NCI-H1105 treated with DMSO at 0.1 percent for 48 hours (cell line): ENCODE measurements at places on chromosomes 7 and 10.

GRCh38 chr7:128151635-128152034 is 89.4 kb upstream of the LEP start:
- DNase-seq: no peak

- no peak for DNase-seq
These were observed 72.3 kb upstream of the SP8 start for GRCh38 chr7:20858951-20859350.

DNA sequence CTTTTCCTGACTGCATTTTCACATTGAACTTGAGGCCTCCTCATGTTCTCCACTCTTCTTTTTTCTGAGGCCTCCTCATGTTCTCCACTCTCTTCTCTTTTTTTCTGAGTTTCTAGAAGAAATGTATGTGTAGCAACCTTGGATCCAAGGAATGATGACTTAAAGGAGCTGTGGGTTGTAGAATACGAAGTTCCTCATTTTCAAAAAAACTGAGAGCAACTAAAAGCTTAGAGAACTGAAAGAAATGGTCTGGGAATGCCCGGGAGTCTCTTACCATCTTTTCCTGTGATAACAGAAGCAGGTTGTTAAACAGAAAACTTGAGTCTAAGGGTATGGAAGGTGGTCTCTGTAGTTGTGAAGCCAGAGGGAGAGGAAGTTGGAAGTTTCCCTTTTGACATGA is 32.8 kb downstream of the MRPS33 start:
- no peak for DNase-seq

DNA sequence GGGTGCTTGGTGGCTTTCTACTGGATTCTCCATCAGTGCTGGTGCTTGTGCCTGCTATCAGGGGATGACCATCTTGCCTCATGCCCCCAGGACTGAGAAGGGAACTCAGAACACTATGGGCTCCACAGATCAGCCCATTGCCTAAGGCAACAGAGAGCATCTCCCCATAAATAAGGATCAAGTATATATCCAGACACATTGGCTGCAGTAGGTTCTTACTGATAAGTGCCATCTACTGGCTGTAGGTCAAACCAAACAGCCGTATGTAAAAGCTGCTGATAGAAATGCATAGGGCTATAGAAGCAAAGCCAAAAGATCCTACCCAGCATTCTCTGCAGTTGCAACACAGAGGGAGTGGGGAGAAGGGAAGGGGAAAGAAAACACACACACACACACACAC is 153.7 kb downstream of the CDK14 start:
- DNase-seq: no peak

- no peak for DNase-seq
These were observed 678.9 kb upstream of the TEX47 start for GRCh38 chr7:89474456-89474855.

- no peak for DNase-seq
These were observed 32.4 kb upstream of the SVIL start for GRCh38 chr10:29667191-29667590.

- DNase-seq: no peak
These were observed 21.0 kb downstream of the SLC13A4 start for GRCh38 chr7:135706858-135707569.

GRCh38 chr7:150731916-150732315 is 5.3 kb upstream of the GIMAP5 start:
- DNase-seq: no peak

- peak; percentile 21 for DNase-seq
These were observed 57.4 kb downstream of the NEUROG3 start for GRCh38 chr10:69515699-69516259.

- no peak for DNase-seq
These were observed 57.5 kb downstream of the MDFIC start for GRCh38 chr7:114979388-114979787.
